IMR-90 (cell line): ENCODE measurements at places on chromosomes 16 and 17. TPM values are rescaled to one million over a fixed set of nuclear protein-coding genes. Genes with fewer than 3 reads are reported as not detected.

DNA sequence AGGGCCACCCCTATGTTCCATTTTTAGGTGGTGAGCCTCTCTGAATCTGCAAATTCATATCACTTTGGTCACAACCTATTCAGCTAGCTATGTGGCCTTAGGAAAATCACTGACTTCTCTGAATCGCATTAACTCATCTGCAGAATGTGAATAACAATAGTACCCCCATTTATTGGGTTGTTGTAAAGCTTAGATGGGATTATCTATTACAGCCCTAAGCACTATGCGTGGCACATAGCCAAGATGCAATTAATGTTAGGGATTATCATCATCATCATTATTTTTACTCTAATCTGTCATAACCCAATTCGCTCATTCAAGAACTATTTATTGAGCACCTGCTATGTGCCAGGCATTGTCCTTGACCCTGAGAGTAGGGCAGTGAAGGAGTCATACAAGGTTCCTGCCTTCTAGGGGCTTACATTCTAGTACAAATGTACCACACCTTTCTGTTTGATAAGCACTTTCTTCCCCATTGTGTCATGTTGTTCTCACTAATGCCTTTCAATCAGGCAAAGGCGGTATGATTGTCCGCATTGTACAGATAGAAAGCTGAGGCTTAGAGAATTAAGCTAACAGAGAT is 38.5 kb downstream of the CHD9 start:
- DNase-seq, result no peak

- DNase-seq, result no peak
Observed at GRCh38 chr16:19291475-19291874, 5.9 kb downstream of the CLEC19A start.

DNA sequence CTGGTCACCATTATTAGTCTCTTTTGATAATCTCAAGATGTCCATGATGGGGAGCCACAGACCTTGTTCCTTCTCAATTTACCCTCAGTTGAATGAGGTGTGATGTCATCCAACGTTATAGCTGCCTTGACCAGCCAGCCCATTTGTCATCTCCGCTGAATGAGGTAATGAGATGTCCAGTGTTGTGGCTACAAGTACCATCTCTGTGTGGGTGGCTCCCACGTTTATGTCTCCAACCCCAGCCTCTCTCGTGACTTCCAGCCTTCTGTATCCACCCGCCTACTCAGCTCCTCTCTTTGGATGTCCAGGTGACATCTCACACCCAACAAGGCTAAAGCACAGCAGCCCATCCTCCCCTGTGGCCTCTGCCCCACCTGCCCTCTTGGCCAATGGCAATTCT is 18.2 kb downstream of the DNAH17 start:
- no peak for DNase-seq

ALOX12B gene
- total RNA-seq, result not detected in 2 replicates

GRCh38 chr17:27649929-27650328 is 18.9 kb downstream of the LGALS9 start:
- no peak for DNase-seq

C1QTNF8 gene
- total RNA-seq, result not detected in 2 replicates

ARL17A gene
- 1.4 and 2.2 TPM in 2 replicates for total RNA-seq

- DNase-seq, result no peak
Observed at GRCh38 chr16:3881499-3881990, 1.0 kb upstream of the CREBBP start.

- DNase-seq, result no peak
Observed at GRCh38 chr16:56534847-56535383, 15.1 kb upstream of the BBS2 start.

CES3 gene
- total RNA-seq, result under 0.01 TPM in 1 of 2 replicates, not detected in the other

TOM1L1 gene
- total RNA-seq, result 17.2 and 20.1 TPM in 2 replicates

- peak; percentile 26 for DNase-seq
Observed at GRCh38 chr17:6831661-6832263, at the start of gene TEKT1. Gene TEKT1 (minus strand): TSS chr17:6831729. CDS start chr17:6830376, 1,353 bp downstream.

PHF12 gene
- 25.6 and 26.7 TPM in 2 replicates for total RNA-seq

TNFSF13 gene
- 0.56 TPM in 1 of 2 replicates, not detected in the other for total RNA-seq

CX3CL1 gene
- under 0.01 and 0.18 TPM in 2 replicates for total RNA-seq

- DNase-seq, result no peak
Observed at GRCh38 chr16:71387045-71387871, 28.7 kb downstream of the CALB2 start.

TK1 gene
- total RNA-seq, result 109 and 219 TPM in 2 replicates

- DNase-seq, result no peak
Observed at GRCh38 chr17:50634224-50634914, at the start of gene ABCC3. Gene ABCC3 (plus strand): TSS chr17:50634881. CDS start chr17:50634937, 56 bp downstream.

ADAD2 gene
- not detected in 2 replicates for total RNA-seq

DNA sequence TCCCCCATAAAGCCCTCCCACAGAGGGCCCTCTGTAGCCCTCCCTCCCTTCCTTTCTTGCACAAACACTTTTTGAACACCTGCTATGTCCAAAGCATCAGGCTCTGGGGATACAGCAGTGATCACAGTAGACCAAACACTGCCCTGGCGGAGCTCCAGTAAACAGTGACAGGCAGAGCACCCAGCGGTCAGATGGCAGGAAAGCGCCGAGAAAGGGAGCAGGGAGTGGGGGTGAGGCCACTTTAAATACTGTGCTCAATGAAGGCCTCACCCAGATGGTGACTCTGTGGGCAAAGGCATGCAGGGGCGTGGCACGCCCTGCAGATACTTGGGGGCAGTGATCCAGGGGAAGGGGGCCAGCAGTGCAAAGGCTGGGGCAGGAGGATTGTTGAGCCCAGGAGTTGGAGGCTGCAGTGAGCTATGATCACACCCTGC is 7.6 kb downstream of the PRR29 start:
- no peak for DNase-seq
